ENCODE measurements at places on chromosomes 2 and 18.
A peak's percentile ranks its signal among the peaks of the same experiment; 100 is the strongest.

DNA sequence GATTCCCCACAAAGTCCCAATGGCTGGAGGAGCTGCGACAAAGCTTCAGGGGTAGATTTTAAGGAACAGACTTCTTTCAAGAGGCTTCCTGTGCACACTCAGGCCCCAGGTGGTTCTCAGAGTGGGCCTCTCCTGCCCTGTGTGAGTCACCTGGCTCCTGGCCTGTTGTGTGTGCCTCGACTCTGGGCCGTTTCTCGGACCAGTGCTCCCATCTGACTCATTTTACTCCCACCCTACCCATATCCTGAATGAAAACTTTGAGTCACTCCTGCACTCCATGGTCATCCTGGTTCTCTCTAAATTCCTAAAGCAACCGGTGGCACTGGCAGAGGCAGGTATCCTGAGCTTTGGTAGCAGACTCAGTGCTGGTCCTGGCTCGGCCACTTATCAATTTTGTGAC, 84.1 kb downstream of the CELF4 start:
- no peak for DNase-seq

- no peak for DNase-seq
These were observed 99.2 kb downstream of the SLC8A1 start for GRCh38 chr2:40352703-40353099.

GRCh38 chr2:25030702-25031101, 11.2 kb upstream of the EFR3B start:
- no peak for DNase-seq

DNA sequence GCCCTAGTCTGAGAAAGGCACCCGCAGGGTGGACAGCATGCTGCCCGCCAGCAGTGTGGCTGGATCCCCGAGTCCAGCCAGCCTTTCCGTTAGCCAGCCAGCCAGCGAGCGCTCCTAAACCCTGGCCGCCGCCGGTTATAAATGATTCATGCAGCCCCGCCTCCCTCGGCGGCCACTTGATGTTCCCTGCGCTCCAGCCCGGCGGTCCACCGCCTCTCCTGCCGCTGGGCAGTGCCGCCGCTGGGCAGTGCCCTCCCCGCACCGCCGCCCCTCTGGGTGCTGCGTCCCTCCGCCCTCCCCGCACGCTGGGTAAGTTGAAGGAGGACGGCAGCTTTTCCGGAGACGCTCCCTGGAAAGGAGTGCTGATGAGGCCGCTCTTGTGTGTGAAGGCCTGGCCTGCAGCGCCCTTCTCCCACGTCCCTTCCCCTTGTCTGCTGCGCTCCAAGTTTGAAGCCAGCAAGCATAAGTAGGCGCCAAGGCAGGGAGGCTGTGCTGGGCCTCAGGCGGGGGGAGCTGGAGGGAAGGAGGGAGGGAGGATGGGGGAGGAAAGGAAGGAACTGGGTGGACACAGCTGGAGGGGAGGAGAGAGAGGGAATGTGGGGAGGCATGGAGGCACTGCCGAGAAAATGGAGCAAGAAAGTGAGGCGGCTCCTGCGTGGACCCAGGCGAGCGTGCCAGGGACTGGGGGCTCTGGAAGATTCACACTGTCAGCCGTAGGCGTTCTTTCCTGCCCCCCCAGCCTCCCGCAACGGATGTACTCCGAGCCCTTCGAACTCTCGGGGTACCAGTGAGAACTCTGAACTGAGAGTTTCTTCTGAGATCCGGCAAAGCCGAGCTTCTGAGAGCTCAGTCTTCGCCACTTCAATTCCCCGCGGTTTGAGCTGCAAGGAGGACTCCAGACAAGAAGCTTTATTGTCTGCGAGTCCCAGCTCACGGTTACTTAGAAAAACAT, 131.9 kb downstream of the GLI2 start:
- no peak for DNase-seq

DNA sequence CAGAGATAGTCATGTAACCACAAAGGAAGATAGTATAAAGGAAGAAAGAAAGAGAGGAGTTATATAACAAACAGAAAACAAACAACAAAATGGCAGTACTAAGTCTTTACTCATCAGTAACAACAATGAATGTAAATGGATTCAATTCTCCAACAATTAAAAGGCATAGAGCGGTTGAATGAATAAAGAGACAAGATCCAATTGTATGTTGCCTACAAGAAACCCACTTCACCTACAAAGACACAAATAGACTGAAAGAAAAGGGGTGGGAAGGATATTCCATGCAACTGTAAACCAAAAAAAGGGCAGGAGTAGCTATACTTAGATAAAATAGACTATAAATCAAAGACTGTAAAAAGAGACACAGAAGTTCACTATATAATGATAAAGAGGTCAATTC, 157.3 kb upstream of the CREB1 start:
- DNase-seq = no peak

GRCh38 chr2:27446057-27446456, 3.9 kb downstream of the KRTCAP3 start:
- DNase-seq = no peak

DNA sequence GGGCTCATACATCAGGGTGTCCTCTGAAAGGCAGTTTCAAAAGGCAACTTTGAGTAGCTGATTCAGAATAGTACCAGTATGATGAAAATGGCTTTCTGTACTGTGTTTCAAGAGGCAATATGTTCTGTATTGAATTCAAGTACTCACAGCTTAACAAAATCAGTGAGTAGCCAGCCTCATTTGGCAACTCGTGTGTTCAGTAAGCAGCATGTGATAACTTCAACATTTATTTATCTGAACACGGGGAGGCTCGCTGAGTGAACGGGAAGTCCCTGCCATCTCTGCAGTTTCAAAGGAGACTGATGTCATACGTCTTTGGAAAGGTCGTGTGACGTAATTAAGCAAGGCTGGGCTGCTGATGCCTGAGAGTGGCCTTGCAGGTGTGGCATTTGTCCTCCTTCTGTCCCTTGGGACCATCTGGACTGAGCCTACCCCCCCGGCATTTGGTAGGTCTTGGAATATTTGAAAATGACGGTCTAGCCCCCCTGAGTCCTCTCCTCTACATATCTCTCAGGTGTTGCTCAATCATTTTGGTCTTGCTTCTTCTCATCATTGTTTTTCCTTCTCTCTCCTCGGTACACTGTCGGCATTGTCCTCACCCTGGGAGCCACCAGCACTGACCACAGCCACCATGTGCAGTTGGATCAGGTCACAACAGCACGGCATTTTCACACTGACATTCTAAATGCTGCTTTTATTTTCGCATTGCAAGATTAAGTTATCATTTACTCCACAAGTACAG, 62.8 kb downstream of the SMIM21 start:
- no peak for DNase-seq

DNA sequence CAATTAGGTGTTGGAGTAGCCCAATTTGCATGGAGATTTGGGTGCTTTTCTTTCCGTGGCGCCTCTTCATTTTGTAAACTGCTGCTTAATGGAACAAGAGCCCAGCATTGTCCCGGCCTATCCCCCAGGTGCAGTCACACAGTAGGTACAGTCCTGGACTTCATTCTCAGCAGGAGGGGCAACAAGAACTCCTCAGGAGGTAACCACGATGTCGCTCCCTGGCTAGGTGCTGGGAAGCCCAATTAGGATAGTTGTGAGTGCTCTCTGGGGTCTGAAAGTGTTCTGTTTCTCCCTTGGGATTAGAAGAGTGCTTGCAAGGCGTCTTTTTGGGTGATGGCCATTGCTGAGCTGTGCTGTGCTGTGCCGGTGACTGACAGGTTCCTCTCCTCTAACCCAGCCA, 53.8 kb downstream of the CABLES1 start:
- peak; percentile 5 for DNase-seq

- DNase-seq = no peak
These were observed 35.1 kb upstream of the MTX2 start for GRCh38 chr2:176234156-176234555.

DNA sequence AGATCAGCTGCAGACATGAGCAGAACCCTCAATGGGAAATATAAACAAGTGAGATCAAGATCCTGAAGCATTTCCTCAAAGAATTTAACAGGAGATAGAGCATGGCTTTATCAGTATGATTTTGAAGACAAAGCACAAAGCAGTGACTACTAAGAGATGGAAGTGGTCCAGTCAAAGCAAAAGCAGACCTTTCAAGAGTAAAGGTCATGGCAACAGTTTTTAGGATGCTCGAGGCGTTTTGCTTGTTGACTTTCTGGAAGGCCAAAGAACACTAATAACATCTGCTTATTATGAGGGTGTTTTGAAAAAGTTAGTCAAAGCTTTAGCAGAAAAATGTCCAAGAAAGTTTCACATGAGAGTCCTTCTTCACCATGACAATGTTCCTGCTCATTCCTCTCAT, 128.5 kb downstream of the KCNE4 start:
- DNase-seq = no peak

DNA sequence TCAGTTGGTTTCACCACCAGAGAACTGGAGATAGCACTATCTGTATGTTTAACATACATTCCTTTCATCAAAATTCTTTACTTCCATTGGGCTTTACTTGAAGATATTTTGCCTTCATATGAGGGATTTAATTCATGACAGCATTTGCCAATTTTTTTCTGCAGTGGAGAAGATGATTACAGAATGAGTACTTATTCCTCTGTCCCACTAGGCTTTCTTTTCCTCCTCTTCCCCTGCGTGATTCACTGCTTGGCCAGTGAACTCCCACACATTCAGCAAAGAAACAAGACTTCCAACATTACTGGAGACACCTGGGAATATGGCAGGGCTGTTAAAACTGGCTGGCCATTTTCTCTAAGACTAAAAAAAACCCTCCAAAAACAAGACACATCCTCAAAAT, 425.8 kb upstream of the KCNH7 start:
- no peak for DNase-seq

DNA sequence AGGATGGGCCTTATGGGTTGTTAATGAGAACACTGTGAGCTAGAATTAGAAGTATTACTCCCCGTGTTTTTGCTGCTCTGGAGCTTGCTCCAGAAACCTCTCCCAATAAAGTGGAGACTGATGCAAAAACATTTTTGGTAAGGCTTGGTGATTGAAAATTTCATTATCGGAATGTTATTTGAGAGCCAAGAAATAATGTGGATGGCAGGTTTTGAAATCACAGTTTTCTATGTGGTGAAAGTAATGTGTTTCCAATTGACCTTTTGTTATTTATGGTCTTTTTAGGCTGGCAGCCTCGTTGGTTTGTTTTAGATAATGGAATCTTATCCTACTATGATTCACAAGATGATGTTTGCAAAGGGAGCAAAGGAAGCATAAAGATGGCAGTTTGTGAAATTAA, 5.1 kb downstream of the PLEKHA3 start:
- DNase-seq = no peak

GRCh38 chr2:29586919-29587318, 334.5 kb downstream of the ALK start:
- no peak for DNase-seq

DNA sequence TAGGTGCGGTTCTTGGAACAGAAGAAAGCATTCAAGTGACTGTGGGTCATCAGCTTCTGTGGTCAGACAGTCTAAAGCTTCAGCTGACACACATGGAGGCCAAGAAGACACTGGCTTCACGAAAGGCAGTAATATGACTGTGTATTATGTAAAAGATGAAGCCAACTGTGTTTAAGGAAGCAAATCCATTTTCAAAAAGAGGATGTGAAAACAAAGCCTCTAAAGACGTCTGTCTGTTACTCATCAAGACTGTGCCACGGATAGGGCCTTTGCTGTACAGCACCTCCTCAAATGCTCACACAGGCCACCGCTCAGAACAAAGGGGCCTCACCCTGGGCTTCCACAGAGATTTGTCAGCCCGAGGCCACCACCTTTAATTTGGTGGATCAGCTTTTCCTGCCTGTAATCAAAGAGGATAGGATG, 21.1 kb upstream of the TMEM163 start:
- no peak for DNase-seq

DNA sequence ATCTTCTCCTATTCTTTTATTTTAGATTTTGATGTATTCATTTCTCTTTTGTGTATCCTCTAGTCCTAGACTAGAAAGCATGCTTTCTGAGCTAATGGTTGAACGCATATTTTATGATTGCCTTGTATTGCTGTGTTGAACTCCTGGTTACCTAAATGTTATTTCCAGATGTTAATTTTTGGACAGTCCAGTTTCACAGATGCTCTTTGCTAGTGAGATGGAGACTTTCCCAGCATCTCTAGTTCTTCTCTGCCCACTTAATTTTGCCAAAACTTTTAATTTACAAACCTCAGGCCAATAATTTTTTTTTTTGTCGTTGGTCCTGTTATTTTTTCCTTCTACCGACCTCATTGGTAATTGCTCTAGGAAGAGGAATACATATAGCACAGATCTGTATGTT, 153.2 kb downstream of the HAUS1 start:
- no peak for DNase-seq

- DNase-seq = no peak
These were observed 39.3 kb downstream of the CD302 start for GRCh38 chr2:159758686-159759085.

- no peak for DNase-seq
These were observed 70.8 kb downstream of the SPRED2 start for GRCh38 chr2:65361623-65362022.

GRCh38 chr18:74951165-74951760, 257.7 kb downstream of the PTGR3 start:
- no peak for DNase-seq

DNA sequence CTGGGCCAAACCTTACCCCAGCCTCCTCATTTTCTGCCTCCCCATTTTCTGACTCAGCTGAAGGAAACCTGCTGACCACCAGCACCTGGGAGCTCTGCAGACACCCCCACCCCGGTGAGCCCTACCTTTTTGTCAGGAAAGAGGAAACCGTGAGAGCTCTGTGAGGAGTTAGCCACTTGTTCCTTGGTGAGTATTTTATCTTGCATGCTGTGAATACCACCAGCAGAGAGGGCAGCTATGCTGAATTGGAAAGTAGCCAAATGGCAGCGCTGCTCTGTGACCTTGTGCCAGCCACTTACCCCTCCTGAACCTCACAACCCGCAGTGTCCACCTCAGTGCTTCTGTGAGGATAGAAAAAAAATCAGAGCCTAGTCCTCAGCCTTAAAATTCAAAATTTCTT, 2.5 kb downstream of the MPPE1 start:
- no peak for DNase-seq

- no peak for DNase-seq
These were observed 327.1 kb upstream of the CDH19 start for GRCh38 chr18:66931010-66931409.

DNA sequence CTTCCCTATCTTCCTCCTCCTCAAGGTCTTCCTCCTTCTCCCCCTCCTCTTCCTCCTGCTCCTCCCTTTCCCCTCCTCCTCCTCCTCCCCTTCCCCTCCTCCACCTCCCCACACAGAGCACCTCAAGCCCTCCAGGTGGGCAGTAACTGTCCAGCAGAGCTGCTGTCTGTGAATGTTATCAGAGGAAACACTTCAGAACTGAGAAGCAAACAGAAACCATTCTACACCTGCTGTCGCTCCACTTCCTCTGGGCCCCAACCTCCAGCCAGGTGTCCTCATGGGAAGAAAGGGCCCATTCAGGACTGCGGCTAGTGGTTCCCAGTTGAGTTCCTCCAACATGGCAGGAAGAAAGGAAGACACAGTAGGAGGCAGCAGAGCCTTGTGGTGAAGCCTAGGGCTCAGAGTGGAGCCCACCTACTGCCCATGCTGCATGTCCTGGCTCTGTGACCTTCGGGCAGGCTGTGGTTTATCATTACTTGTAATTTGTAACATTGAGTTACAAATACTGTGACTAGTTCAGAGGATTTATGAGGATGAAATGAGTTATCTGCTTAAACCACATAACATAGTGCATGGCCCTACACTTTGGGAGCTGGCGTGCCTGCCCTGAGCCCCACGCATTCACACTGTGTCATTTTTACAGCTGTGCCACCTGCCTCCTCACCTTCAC, 165.9 kb upstream of the ID2 start:
- DNase-seq = no peak
